ENCODE measurements at places on chromosomes 6 and 20. TPM values are rescaled to one million over a fixed set of nuclear protein-coding genes. Genes with fewer than 3 reads are reported as not detected.

Gene WFDC5
- not detected for total RNA-seq

Gene BMP2
- total RNA-seq: 0.24 TPM

Gene ADGRF5
- total RNA-seq: not detected

Gene HLA-DPA1
- not detected for total RNA-seq

Gene SEC23B
- total RNA-seq: 49.5 TPM

Gene GPLD1
- total RNA-seq: 0.81 TPM

Gene HEY2
- 0.03 TPM for total RNA-seq

Gene PKHD1
- total RNA-seq: not detected

Gene MAP7
- 19.0 TPM for total RNA-seq

Gene HMGN3
- total RNA-seq: 64.8 TPM

Gene C6orf132
- 3.7 TPM for total RNA-seq

Gene LGSN
- 2.4 TPM for total RNA-seq

Gene PRKN
- 0.24 TPM for total RNA-seq

Gene ZNF133
- 10.4 TPM for total RNA-seq
